NCI-H187 treated with DMSO at 0.1 percent for 48 hours (cell line): ENCODE measurements at places on chromosomes 7 and 10.

GRCh38 chr7:99730992-99731391, 4.0 kb downstream of the CYP3A7 start:
- DNase-seq: no peak

DNA sequence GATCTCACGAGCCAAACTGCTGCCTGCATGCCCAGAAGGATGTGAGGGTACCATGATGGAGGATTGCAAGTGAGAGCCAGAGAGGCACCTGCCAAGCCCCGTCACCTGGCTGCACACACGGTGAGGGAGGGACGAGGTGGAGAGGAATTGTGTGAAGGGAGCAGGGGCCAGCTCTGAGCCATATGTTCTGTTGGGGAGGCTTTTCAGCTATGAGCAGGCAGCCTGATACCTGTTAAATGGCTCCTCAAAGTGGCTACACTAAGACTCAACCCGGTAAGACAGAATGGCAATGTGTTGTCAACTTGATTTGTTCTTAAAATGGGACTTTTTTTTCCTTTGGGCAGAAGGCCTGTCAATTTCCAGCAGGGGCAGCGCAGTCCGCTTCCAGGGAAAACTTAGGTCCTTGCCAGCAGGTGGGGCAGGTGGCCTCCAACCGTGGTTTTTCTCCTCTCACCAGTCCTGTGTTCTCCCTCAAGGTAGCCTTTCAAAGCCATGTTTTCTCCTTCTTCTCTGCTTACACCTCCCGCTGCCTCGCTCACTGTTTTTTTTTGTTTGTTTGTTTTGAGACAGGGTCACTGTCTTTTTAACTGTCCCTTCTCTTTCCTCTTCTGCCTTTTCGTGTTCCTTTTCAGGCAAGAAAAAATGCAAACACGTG, 57.7 kb upstream of the ZNRF2 start:
- peak; percentile 8 for DNase-seq

- DNase-seq: no peak
These were observed 524.0 kb downstream of the IPMK start for GRCh38 chr10:57743711-57744110.

GRCh38 chr7:130309986-130310385, 17.0 kb downstream of the CPA4 start:
- DNase-seq: no peak

GRCh38 chr7:39566023-39566921, at the start of gene YAE1:
YAE1 (plus strand) TSS chr7:39566404; CDS start chr7:39566419, 15 bp downstream.
- DNase-seq: peak; percentile 23

DNA sequence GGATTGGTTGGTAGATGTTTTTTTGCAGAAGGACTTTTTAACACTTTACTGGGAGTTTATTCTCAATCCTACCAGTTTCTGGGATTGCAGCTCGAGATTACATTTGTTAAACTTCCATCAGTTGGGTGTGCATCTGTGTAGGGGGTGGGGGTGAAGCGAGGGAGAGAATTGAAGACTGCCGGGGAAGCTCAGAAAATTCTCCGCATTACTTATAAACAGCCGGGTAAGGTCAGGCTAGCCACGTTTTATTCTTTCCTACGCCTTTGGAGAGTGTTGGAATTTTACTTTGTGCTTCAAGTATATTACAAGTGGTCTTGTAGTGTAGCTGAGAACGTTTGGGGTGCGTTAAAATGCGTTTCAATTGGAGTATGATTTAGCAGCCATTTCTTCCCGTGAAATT, 1.1 kb downstream of the PALS2 start:
- no peak for DNase-seq

GRCh38 chr10:31017534-31018355, 13.9 kb downstream of the ZNF438 start:
- no peak for DNase-seq

DNA sequence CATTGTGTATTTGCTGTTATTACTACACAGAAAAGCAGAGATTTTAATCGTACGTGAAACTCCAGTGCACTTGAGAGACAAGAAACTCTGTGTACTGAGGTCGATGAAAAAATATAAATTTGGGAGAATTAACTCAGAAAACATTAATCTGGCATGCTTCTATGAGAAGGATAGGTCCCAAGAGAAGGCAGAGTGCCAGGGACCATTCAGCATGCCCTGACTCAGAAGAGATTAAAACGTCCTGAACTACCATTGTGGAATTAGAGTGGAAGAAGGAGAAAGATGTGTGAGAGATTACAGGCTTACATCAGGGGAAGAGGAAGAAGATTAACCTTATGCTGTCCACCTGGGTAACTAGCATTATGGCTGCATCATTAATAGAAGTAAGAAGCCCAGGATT, 72.4 kb downstream of the REEP3 start:
- no peak for DNase-seq

DNA sequence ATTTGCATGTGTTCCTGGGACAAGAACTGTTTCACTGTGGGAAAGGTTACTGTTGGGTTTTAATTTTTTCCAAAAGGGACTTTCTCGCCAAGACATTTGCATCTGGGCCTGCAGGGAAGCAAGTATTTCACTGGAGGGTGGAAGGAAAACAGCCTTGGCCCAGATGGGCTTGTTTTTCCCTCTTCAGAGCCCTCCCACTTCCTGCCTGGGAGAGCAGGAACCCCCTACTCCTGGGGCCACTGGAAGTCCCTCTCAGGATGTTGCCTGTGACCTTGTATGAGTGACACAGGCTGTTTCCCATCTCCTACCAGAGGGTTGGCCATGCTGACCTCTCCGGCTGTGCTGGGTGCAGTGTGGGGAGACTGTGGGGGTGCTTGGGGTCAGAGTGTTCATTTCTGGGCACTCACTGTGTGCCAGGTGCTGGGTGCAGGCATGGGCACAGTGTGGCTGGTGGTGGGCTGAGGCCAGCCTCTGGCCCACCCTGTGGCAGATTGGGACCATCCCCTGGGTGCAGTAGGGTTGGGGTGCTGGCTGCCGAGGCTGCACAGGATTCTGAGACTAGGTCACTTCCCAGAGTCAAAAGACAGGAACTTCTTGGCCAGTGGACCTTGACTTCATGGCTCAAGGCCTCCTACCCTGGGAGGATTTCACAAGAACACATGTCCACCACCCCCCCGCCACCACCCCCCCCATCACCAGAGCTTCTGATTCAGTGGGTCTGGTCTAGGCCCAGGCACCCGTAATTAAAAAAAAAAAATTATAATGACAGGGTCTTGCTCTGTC, 10.2 kb downstream of the TSPAN15 start:
- DNase-seq: no peak

DNA sequence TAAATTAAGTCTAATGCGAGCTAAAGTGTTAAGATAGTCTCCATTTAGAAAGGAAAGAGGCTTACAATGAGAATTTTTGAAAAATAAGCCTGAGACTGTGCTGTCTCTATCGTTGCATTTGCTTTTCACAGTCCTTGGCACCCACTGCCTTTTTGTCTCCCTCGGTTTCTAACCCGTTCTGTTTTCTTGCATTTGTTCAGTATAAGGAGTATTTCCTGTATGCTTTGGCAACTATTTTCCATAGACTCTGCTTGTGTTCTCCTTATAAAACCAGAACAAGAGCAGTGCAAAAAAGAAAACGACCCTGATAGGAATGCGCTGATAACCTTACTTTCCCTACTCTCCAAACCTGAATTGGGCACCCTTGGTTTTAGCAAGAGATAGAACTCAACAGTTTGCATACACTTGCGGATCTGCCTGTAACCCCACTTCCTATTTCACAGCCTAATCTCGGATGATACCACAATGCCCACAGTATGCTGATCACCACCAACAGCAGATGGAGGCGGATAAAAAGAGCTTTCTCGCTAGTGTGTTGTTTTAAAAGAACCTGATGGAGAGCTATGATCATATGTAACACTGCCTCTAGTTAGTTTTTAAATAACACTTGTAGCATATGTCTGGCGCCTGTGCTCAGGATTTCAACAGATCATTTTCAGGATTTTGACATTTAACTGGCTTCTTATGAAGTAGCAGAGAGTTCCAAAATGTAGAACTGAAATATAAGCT, 1.6 kb upstream of the ARHGAP12 start:
- no peak for DNase-seq

- DNase-seq: no peak
These were observed 57.2 kb upstream of the STRIP2 start for GRCh38 chr7:129376778-129377700.

- DNase-seq: no peak
These were observed 294.2 kb upstream of the ZMIZ1 start for GRCh38 chr10:78774614-78774998.

DNA sequence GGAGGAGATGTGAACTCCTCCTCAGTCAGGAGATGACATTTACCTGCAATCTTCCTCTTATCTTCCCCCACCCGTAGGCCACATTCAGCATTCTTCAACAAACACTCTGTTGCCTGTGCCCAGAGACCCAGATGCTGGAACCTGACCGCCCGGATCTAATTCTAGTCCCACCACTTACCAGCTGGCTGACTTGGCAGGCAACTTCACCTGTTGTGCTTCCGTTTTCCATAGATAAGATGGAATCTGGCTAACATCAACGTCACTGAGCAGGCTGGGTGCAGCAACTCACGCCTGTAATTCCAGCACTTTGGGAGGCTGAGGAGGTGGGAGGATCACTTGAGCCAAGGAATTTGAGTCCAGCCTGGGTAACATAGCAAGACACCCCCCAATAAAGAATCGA, 21.3 kb upstream of the FXYD4 start:
- no peak for DNase-seq

- no peak for DNase-seq
These were observed 26.7 kb upstream of the GGCT start for GRCh38 chr7:30531286-30531685.

GRCh38 chr7:148973256-148973655, 55.0 kb downstream of the PDIA4 start:
- no peak for DNase-seq

- DNase-seq: no peak
These were observed 3.1 kb downstream of the CPA1 start for GRCh38 chr7:130383187-130383980.

GRCh38 chr7:24392774-24393173, 108.8 kb downstream of the NPY start:
- no peak for DNase-seq

DNA sequence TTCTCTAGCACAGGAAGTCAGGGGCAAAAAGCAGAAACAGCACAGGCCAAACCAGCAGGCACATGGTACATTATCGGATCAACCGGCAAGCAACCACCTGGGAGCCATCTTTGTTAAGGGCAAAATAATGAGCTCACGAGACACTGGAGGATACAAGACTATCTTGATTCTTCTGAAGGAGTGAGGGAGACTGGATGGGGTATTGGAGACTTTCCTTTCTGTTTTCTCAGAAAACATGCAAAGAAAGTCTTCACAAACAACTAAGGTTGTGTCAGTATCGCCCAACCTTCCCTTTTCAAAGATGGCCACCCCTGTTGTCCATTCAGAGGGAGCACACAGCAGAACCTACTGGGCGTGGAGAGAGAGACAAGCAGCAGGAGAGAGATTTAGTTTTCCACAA, 29.6 kb downstream of the GOLGA7B start:
- no peak for DNase-seq

DNA sequence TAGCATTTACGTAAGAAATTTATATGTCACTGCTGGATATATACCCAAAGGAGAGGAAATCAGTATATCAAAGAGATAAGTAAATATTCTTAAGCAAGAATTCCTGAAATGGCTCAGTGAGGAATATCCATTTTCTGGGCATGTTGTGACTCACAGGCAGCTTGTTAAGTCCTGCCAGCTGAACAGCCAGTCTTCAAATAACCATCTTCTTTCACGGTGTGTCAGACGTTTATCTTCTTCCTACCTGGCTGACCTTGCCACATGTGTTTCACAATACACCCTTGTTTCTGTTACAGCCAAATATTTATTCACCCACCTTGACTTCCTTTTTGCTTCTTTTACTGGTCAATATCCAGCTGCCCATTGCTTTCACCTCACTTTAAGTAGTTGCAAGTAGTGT, 648.1 kb downstream of the ANKRD7 start:
- DNase-seq: no peak

DNA sequence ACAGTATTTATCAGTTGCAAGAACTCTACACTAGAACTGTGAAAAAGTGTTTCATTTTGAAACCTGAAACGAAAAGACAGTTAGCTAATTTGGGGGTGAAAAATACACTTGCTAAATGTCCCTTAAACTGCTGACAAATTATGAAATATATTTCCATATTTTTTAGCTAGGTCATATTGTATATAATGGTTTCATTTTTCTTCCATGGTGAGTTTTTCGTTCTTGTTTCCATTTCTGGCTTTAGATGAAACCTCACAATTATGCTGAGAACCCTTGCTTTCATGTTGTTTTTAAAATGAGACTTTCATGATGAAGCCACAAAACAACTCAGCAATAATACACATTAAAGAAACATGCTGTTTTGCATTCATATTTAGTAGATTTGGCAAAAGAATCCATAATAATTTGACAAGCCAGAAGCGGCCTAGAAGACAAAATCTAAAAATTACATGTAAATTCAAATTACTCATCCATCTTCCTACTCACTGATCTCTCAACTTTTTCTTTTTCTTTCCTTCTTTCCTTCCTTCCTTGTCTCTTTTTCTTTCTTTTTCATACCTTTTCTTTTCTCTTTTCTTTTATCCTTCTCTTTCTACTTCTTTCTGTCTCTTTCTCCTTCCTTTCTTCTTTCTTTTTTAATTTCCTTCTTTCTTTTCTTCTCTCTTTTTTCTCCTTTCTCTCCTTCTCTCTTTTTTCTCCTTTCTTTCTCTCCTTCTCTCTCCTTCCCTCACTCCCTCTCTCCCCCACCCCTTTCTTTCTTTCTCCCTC, 46.5 kb upstream of the ITGB8 start:
- no peak for DNase-seq

DNA sequence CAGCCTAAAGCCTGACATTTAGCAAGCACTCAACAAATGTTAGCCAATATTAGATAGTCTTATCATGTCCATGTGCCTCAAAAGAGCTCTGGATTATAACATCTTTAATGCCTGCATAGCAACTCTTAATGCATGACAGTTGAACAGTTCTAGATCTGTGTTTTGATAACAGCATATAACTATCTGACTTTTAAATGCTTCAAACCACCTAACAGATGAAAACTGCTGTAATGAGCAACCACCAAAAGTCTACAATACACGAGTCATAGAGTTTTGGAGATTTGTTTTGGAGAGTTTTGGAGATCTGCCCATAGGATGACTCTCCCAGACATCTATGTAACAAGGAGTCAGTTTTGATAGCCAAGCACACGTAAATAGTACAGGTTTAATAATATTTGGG, 227.3 kb downstream of the TWIST1 start:
- no peak for DNase-seq

- no peak for DNase-seq
These were observed 36.8 kb downstream of the SLC29A3 start for GRCh38 chr10:71355886-71356285.
